Hepatocyte (in vitro differentiated cells): ENCODE measurements at places on chromosomes 3 and 15. TPM values are rescaled to one million over a fixed set of nuclear protein-coding genes. Genes with fewer than 3 reads are reported as not detected.

GRCh38 chr15:90986790-90987507 lies 7.4 kb downstream of the PRC1 start:
- no peak for DNase-seq

DNA sequence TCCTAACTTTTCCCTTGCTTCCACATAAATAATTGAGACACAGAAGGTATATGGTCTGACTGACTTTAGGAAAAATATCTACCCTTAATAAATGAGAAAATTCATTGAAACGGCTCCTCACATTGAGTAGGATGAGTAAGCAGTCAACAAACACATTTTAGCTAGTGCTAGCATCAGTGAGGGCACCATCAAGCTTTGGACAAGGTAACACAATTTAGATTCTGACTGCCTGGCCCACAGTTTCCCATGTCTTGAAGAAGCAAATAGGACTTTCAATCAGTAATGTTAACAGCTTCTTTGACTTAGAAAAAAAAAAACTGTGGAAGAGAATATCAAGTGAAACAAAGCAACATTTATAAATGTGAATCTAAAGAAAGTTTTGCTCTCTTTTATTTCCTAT lies 70.1 kb upstream of the MBNL1 start:
- DNase-seq: no peak

DNA sequence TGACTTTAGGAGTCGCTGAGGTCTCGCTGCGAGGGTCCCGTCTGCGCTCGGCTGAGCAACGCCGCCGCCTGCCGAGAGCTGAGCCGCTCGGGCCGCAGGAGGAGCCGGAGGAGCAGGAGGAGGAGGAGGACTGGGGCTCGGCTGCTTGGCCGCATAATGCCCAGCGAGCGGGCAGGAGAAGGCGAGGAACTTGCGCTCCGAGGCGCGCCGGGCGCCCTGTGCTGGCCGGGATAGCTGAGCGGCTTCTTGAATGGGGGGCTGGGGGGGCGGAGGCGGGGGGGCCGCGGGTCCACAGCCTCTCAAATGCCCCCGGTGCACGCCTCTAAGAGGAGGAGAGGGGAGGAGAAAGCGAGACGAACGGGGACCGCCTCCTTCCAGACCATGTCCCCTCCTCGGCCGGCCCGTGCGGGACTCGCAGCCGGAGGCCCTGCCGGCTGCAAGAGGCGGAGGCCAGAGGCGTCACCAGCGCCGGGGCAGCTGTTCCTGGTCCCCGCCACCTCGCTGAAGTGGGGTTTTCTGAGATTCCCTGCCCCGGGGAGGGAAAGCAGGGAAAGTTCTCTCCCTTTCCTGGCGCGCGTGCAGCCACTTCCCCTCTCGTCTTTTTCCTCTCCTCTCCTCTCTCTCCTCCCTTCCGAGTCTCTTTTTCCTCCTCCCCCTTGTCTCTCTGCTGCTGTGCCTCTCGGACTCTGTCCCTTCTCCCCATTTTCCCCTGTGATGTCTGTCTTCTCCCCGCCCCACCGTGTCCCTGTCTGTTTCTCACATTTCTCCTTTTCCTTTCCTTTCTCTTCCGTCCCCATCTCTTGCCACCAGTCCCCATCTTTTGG lies at the start of gene ADAMTS9:
Gene ADAMTS9 (minus strand): TSS at position 220 of the 824 bp plus-strand sequence. CDS start 343 bp downstream, outside the sequence.
- peak; percentile 89 for DNase-seq

- DNase-seq: no peak
These were observed 12.4 kb upstream of the ANKRD63 start for GRCh38 chr15:40295297-40295696.

The ZIC1 gene
- polyA plus RNA-seq: not detected in 2 replicates

The P2RY13 gene
- polyA plus RNA-seq: not detected in 2 replicates
